ENCODE measurements at places on chromosomes 2 and 18.

DNA sequence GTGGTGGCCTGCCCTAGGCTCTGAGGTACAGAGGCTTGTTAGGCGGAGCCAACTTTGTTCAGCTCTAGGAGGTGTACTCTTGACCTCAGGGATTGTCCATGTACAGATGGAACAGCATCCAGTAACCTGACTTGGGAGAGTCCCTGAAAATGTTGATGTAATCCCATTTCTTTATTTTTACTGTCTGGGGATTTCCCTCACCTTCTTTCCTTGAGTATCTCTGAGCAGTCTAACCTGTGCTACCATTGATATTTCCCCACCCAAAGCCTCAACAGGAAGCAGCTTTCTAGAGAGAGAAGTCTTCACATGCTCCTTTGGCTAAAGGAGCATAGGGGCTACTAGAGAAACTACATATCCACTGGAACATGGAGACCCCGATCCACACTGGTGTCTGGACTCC is 10.4 kb downstream of the IL36A start:
- no peak for DNase-seq

DNA sequence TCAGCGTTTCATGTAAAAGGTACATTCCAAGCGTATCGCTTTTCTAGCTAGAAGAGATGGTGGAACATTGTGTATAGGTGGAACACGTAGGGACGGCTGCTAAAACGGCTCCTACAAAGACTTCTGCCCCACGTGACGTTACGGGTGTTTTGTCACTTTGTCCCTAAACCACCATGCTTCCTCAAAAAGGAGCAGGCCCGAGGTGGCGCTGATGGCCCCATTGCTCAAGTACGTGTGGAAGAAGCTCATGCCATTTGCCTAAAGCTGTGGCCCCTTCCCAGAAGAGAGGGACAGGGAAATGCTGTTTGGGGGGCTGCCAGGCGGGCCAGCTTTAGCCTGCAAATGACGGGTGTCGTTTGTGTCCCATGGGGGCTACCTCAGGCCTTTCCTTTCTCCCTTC is 72.7 kb downstream of the TMEM247 start:
- DNase-seq: no peak

GRCh38 chr2:134432435-134432883 is 178.6 kb downstream of the MGAT5 start:
- no peak for DNase-seq

- DNase-seq: no peak
These were observed 6.0 kb downstream of the SLC39A10 start for GRCh38 chr2:195663007-195663406.

- no peak for DNase-seq
These were observed 115.9 kb downstream of the HAUS1 start for GRCh38 chr18:46220116-46220515.

DNA sequence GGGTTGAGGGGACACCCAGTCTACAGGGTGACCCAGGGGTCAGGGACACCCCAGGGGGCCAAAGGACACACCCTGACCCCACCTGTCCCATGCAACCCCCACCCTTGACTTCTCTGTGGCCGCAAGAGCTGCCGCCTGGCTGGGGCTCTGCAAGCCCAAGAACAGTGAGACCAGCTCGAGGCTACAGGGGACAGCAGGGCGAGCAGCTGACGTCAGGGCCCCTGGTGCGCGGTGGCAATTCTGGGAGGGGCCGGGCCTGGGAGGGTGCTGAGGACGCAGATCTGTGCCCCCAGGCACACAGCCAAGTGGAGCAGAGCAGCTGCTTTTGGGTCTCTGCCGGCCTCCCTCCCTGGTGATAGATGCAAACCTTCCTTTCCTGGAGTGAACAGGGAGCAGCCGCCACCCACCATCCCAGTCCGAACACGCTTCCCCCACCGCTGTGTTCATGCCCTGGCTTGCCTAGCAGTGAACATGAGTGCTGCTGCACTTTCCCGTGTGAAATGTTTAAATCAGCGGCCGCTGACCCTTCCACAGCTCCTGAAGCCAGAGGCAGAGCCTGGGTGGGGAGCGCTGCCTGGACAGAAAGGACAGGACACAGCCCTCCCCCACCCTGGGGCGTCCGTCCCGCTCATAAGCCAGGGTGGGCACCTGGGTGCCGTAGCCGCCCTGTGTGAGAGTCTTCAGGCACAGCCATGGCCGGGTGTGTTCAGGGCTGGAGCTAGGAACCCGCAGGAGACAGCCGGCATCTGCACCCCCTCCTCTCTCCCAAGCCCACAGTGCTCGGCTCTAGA is 46.9 kb downstream of the SLC66A2 start:
- DNase-seq: no peak

DNA sequence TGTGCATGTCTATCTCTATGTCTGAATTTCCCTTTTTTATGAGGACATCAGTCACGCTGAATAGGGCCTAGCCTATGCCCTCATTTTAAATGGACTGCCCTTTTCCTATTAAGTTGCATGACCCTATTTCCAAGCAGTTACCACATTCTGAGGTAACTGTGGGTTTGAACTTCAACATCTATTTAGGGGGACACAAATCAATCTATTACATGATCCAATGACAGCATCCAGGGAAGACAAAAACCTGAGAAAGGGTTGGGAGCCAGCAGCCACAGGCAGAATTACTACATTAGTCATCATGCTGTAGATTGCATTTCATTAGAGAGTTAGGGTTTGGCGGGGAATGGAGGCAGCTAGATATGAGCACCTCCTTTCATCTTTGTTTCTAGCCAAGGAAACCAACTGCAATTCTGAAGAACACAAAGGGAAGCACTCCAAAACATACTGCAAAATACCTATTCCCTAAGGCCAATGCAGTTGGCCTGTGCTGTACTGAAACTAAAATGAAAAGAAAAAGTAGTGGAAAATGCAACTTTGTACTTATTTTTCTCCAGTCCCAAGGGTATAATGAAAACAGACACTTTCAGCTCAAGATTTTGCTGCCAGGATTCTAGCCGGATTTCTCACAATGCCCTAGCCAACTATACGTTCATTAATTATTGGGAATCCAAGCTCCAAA is 40.4 kb upstream of the C1D start:
- DNase-seq: no peak

- no peak for DNase-seq
These were observed 89.4 kb upstream of the TACR1 start for GRCh38 chr2:75288760-75289159.

GRCh38 chr2:10005461-10006235 is 37.7 kb upstream of the KLF11 start:
- no peak for DNase-seq

DNA sequence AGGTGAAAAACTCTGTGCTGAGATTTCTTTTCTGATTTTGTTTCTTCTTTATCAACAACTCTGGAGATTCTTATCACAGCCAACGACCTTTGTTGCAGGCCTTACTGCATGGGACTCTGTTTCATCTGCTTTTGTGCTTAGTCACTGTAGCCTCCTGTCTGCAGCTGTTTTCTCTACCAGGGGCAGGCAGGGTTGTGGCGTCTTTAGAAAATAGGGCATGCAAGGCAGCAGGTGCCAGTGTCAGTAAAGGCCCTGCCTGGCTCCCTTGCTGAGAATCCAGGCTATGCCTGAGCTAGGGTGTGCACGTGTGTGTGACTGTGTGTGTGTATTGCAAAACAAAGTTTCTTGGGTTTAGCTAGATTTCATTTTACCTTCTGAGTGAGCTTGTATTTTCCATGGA is 14.6 kb upstream of the SLC9A2 start:
- no peak for DNase-seq
